Stimulated activated CD4-positive, alpha-beta T cell treated with anti-CD3 and anti-CD28 coated beads, Interleukin-12 subunit alpha, Interleukin-12 subunit beta, amount 100 ng/mL, for 24 hours (primary cell): ENCODE measurements at places on chromosomes 2 and 18.

DNA sequence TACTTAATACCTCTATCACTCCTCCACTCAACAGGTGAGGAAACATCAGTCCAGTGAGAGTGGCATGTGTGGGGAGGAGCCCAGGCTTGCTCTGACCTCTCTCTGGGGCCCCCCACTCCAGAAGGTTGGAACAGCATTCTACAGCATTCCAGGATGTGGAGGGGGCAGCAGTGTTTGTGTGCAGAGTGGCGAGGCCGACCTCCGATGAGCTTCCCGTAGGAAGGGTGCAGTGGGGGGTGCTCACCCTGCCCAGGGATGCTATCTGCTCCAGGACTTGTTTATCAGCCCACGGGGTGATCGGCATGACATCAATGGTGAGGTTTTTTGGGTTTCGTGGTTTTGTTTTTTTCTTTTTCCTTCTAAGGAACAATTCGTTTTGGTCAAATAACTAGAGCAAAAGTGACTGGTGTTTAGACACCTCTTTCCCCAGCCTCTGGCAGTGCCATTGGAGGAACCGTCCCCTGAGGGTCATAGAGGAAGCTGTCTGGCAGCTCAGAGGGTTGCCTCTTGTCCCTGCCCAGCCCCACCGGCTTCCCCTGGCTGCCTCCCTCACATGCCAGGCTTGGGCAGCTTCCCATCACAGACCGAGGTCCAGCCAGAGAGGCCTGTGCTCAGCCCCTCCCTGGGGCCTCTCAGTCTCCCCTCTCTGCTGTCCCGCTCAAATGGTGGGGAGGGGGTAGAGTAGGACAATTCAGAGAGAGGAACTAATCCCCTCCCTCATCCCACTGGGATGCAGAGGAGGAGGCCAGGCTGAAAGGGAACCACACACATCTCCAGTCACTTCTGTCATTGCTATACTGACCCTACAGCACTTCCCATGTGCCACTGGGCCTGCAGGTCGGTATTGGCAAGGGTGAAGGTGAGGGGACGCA lies 96.5 kb downstream of the ZFP36L2 start:
- DNase-seq = no peak

DNA sequence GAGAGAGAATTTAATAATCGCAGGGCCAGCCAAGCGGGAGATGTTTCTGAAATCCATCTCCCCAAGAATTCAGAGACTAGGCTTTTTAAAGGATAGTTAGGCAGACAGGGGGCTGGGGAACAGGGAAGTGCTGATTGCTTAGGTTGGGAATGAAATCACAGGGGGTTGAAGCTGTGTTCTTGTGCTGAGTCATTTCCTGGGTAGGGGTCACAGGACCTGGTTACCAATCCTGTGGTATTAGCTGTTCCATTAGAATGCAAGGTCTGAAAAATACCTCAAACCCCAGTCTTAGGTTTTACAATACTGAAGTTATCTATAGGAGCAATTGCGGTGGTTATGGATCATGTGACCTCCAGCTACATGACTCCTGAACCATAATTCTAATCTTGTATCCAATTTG lies 4.6 kb downstream of the SP140 start:
- no peak for DNase-seq

GRCh38 chr2:69768235-69768634 lies 26.3 kb downstream of the ANXA4 start:
- no peak for DNase-seq

- no peak for DNase-seq
Observed at GRCh38 chr2:127624756-127625571, 21.0 kb upstream of the GPR17 start.

- DNase-seq = no peak
Observed at GRCh38 chr2:107545851-107546250, 280.8 kb upstream of the RGPD4 start.

DNA sequence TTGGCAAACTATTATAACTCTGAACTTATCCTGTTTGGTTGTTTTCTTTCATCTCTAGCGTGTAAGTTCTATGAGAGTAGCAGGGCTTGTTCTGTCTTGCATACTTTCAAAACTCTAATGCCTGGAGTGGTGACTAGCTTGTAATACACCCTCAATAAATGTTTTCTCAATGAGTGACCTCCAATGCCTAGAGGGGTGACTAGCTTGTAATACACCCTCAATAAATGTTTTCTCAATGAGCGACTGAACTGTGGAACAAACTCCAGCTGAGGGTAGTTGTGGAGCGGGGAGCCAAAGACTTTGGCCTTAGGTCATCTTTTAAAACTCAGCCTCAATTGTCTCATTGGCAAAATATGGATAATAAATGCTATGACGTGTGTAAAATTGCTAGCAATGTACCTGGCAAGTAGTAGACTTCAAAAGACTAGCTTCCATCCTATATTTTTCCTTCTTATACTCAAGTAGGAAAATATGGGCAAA lies 1.8 kb downstream of the GPD2 start:
- no peak for DNase-seq

GRCh38 chr2:241708879-241709278 lies 7.0 kb downstream of the ING5 start:
- DNase-seq = no peak
